ENCODE measurements at places on chromosomes 13 and 19.

DNA sequence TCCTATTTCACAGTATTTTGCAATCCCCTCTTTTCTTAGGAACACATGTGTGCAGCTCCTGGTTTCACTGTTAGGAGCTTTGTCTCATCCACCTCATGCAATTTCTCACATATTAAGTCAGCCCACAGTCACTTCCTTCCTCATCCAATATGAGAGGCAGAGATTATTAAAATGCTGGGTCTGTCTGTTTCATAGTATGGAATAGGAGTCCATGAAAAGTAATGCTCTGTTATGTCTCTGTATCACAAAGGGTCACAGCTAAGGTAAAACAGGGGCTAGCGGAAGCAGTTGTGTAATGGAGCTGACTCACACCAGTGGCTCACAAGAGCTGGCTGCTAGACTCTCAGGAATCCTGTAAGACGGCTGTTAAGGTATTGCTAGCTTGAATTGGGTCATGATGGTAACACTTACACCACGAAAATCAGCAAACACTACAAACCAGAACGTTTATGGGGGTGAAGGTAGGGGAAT is 216.5 kb downstream of the EFNB2 start:
- DNase-seq, result peak; percentile 6

DNA sequence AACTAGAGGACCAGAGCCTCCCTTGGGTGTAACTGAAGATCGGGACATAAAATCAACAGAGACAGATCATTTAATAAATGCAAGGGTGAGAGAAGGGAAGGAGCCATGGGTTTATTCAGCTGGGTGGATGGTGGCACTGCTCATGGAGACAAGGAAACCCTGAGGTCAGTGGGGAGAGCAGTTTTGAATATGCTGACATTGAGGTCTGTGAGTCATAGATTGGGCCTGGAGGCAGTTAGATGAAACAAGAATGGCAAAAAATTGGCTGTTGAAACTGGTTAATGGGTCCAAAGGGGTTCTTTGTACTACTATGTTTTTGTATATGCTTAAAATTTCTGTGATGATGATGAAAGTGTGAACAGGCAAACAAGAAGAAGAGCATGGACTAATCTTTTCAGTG is 5.1 kb upstream of the GTF3A start:
- no peak for DNase-seq

DNA sequence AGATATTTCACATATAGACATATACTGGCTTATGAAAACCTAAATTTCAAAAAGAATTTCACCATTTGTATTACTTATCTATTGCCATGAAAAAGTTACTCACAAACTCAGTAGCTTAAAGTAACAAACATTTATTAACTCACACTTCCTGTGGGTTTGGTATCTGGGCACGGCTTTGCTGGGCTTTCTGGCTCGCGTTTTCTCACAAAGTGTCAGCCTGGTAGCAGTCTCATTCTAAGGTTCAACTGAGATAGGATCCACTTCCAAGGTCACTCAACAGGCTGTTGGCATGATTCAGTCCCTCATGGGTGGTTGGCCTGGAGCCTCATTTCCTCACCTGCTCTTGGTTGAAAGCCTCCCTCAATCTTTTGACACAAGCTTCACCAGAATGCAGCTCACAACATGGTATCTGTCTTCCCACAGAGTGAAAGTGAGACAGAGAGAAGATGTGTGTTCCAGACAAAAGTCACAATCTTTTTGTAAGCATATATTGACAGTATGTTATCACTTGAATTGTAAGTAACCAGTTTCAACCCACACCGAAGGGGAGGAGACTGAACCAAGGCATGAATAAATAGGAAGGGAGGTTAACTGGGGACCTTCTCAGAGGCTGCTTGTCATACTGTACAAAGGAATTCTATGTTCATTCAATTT is 1065.8 kb upstream of the SPRY2 start:
- DNase-seq, result no peak

DNA sequence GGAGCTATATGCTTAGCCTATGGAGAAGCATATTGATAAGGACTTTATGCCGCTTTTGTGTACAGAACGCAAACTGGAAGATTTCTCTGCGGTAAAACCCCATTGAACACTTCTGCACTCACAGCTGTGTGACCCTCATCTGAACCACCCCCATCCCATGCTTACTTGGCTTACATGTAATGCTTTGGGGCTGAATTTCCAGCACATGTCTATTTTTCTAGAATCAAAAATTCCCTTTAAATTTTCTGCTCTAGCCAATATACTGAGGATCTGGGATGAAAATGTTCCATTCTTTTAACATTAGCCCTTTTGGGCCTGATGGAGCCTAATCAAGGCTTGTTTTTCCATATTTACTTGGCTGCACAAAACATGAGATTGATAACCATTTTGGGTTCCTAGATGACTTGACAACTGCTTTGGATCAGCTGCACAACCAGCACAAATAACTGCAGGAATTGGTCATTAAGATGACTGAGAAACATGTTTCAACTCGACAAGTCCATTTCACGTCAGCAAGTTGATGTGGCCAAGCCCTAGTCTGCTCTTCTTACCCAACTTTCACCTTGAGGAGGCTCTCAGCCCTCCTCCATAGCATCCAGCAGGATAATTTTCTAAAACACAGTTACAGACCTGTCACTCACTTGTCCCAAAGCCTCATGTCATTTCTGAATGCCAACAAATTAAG is 52.4 kb downstream of the TNFSF11 start:
- no peak for DNase-seq

- no peak for DNase-seq
Measured at GRCh38 chr13:94198681-94199080, 280.8 kb downstream of the DCT start.

All from T1000 (cell line).